ENCODE measurements at places on chromosomes 13 and 19. TPM values are rescaled to one million over a fixed set of nuclear protein-coding genes. Genes with fewer than 3 reads are reported as not detected.

Gene NTF4
- polyA plus RNA-seq, result 0.09 TPM

Gene SLC25A41
- 0.85 TPM for polyA plus RNA-seq

Gene ZNF28
- 2.8 TPM for polyA plus RNA-seq

Gene CDC42EP5
- polyA plus RNA-seq, result 7.5 TPM

Gene PCDH17
- 7.3 TPM for polyA plus RNA-seq

Gene NCAN
- polyA plus RNA-seq, result 0.04 TPM

Gene LMTK3
- polyA plus RNA-seq, result 7.7 TPM
